Heart right ventricle (tissue), 16 donors: ENCODE measurements at places on chromosomes 1 and 21.

DNA sequence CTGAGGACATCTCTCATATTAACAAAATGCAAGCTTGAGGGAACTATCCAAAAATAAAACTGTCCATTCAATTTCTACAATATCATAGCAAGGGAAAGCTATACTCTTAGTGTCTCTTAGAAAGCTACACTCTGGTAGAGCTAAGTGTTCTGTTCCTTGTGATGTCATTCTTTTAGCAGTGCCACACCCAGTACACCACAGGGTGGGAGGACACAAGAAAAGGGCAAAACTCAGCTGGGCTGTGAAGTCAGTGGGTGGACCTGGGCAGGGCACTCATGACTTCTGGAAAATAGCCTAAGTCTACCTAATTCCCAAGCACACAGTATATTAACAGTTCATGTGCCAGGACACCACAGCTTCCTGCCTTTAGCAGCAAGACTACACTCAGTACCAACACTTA lies 42.2 kb upstream of the TNFSF4 start:
- no peaks in the 10 kb centered on the region for H3K27me3 ChIP-seq
- no peak overlapping the region for H3K27ac ChIP-seq
- H3K4me3 ChIP-seq, result no peak overlapping the region
- no peaks in the 10 kb centered on the region for H3K36me3 ChIP-seq
- no peaks in the 10 kb centered on the region for H3K4me1 ChIP-seq

- H3K36me3 ChIP-seq, result no peaks in the 10 kb centered on the region
- no peak for DNase-seq
- no peaks in the 10 kb centered on the region for H3K27me3 ChIP-seq
- H3K4me3 ChIP-seq, result no peak overlapping the region
- peaks cover 4% of the 10 kb centered on the region for H3K4me1 ChIP-seq
Measured at GRCh38 chr1:185745165-185745564, 11.0 kb downstream of the HMCN1 start.

DNA sequence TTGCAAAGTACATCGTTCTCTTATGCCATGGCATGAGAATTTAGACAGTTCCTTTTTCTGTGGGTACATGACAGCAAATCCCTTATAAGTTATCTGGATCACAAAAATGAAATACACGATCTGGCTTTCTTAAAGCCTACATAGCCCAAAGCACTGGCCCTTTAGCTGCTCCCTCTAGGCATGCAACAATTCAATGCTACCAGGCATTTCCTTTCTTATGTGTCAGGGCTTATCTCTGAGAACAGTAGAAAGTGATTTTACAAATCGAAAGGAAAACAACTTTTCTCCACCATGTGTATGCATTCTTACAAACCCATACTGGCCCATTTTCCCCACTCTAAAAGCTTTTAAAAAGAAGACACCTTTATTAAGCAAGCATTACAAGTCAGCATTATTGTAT lies 139.7 kb downstream of the GRIK1 start:
- no peak for DNase-seq
- H3K36me3 ChIP-seq, result no peaks in the 10 kb centered on the region
- H3K4me1 ChIP-seq, result no peaks in the 10 kb centered on the region
- no peaks in the 10 kb centered on the region for H3K27me3 ChIP-seq
- H3K27ac ChIP-seq, result no peak overlapping the region

DNA sequence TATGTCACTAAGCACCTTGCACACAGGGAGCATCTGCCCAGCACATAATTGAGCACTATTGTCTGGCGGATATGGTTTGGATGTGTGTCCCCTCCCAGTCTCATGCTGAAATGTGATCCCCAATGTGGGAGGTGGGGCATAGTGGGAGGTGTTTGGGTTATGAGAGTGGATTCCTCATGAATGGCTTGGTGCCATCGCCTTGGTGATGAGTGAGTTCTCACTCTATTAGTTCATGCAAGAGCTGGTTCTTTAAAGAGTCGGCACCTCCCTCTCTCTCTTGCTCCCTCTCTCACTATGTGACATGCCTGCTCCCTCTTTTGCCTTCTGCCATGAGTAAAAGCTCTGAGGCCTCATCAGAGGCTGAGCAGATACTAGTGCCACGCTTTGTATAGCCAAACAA lies 9.5 kb downstream of the CTSK start:
- H3K27me3 ChIP-seq, result no peaks in the 10 kb centered on the region
- DNase-seq, result no peak
- H3K4me3 ChIP-seq, result no peak overlapping the region
- peaks cover 76% of the 10 kb centered on the region for H3K36me3 ChIP-seq
- no peaks in the 10 kb centered on the region for H3K4me1 ChIP-seq

GRCh38 chr1:4018466-4019146 lies 118.5 kb upstream of the C1orf174 start:
- peaks cover 15% of the 10 kb centered on the region for H3K27me3 ChIP-seq
- H3K36me3 ChIP-seq, result no peaks in the 10 kb centered on the region
- H3K4me1 ChIP-seq, result no peaks in the 10 kb centered on the region
- no peak for DNase-seq
- no peak overlapping the region for H3K27ac ChIP-seq
- no peak overlapping the region for H3K4me3 ChIP-seq

DNA sequence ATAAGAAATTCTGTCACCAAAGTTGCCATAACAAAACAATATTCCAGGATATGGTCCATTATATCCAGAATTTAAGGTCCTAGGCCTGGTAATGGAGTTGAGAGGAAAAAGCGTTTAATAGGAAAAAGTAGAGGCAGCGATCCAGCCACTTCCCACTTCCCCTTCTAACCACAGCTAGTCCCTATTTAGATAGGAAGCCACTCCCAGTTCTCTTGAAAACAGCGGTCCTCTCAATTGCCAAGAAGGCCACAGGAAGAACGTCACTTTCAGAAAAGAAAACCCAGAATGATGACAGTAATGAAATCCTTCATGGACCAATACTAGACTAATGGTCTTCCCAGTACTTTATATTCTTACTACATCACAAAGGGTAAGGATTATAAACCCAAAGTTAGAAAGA lies 38.6 kb downstream of the ABL2 start:
- DNase-seq, result peak; percentile 67
- peaks cover 13% of the 10 kb centered on the region for H3K4me1 ChIP-seq
- H3K27ac ChIP-seq, result peak overlapping the region; percentile 80
- H3K27me3 ChIP-seq, result no peaks in the 10 kb centered on the region
- no peak overlapping the region for H3K4me3 ChIP-seq
- no peaks in the 10 kb centered on the region for H3K36me3 ChIP-seq

DNA sequence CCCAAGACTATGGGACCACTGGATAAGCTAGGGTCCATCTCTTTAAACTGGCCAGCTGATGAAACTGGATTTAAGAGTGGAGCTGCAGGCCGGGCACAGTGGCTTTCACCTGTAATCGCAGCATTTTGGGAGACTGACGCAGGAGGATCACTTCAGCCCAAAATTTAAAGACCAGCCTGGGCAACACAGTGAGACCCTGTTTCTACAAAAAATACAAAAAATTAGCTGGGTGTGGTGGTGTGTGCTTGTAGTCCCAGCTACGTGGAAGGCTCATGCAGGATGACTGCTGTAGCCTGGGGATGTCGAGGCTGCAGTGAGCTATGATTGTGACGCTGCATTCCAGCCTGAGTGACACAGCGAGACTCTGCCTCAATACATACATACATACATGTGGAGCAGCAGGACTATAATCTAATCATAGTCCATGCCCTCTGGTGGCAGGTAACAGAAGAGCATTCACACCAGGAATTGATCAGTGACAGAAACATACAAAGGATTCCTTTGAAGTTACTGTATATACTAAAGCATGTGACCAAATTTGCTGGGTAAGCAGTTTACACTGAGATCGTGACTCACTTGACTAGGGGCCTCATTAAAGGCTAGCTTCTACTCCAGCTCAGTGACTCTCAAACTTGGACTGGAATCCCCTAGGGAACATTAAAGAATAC lies 101.5 kb upstream of the SLFNL1 start:
- no peak overlapping the region for H3K27ac ChIP-seq
- H3K4me3 ChIP-seq, result no peak overlapping the region
- H3K27me3 ChIP-seq, result no peaks in the 10 kb centered on the region
- H3K36me3 ChIP-seq, result no peaks in the 10 kb centered on the region
- no peak for DNase-seq
- no peaks in the 10 kb centered on the region for H3K4me1 ChIP-seq

GRCh38 chr1:41612953-41613352 lies 128.5 kb upstream of the EDN2 start:
- no peaks in the 10 kb centered on the region for H3K27me3 ChIP-seq
- H3K36me3 ChIP-seq, result no peaks in the 10 kb centered on the region
- DNase-seq, result no peak
- no peak overlapping the region for H3K4me3 ChIP-seq

DNA sequence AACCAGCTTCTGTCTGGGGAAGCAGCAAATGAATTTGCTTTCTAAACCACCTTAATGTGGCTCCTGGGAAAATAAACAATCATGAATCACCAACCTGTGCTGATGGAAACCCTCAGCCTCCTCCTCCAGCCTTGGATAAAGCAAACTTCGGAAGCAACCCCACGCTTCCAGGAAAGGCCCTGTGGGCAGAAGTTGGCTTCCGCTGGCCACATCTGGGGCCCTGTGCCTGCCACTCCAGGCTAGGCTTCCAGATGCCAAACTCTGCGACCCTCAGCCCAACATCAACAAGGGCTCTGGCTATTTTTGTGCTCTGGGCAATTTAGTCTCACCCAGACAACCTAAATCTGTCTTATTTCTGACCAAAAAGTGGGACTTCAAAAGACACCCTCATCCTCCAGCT lies 6.2 kb upstream of the OXCT2 start:
- no peaks in the 10 kb centered on the region for H3K36me3 ChIP-seq
- DNase-seq, result no peak
- H3K27ac ChIP-seq, result no peak overlapping the region
- no peak overlapping the region for H3K4me3 ChIP-seq
- no peaks in the 10 kb centered on the region for H3K4me1 ChIP-seq
